Naive B cell (primary cell): ENCODE measurements at places on chromosomes 5 and 9. TPM values are rescaled to one million over a fixed set of nuclear protein-coding genes. Genes with fewer than 3 reads are reported as not detected.

Gene PFN3
- not detected for polyA plus RNA-seq

Gene LHX2
- 0.27 TPM for polyA plus RNA-seq

Gene RELL2
- polyA plus RNA-seq: 1.3 TPM

Gene ARID3C
- not detected for polyA plus RNA-seq

Gene GRM6
- not detected for polyA plus RNA-seq

Gene ENC1
- 4.6 TPM for polyA plus RNA-seq

Gene HSPB3
- polyA plus RNA-seq: not detected

Gene CSF1R
- polyA plus RNA-seq: 1.1 TPM

Gene F2RL1
- polyA plus RNA-seq: not detected

Gene TAF11L5
- polyA plus RNA-seq: not detected

DNA sequence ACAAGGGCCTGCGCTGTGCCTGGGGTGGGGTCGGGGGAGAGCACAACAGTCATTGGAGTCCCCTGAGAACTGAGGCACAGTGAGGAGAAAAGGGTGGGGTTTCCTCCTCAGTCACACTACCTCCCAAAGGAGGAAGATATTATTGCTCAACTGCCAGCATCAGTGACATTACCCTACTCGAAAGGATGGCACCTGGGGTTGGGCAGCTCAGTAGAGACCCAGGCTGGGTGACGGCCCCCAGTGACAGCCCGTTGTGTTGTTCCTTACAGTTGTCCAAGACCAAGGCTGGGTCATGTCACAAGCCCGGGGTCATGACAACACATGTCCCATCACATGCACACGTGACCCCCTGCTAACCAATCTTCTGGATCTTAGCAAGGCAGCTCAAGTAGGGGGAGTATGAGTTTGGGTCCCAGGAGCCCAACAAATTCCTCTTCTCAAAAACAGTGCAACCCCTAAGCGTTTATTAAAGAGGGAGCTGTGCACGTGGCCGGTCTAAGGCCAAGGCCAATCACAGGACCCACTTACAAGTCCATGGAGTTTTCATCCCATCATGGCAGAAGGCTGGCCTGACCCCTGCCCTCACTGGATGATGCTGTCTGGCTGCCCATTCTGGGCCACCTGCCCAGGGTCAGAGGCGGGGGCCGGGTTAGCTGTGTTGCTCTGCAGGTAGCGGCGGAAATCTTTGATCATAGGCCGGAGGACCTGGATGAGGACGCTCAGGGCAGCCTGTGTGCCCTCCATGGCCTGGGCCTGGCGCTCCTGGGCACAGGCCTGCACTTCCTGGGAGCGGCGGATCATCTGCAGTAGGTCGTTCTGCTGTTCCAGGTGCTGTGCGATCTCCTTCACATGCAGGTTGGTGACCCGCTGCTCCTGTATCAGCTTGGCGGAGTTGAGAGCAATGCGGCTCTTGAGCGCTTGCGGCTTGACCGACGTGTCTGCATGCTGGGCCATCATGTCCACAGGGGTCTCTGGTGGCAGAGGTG lies 4.0 kb downstream of the NAIF1 start:
- H3K4me1 ChIP-seq: peaks cover 53% of the 10 kb centered on the region
- peak overlapping the region; percentile 85 for H3K4me3 ChIP-seq
- no peaks in the 10 kb centered on the region for H3K27me3 ChIP-seq
- DNase-seq: peak; percentile 35

GRCh38 chr9:136103651-136104487 lies 8.8 kb upstream of the NACC2 start:
- peaks cover 19% of the 10 kb centered on the region for H3K4me1 ChIP-seq
- H3K4me3 ChIP-seq: no peak overlapping the region
- H3K27me3 ChIP-seq: peaks cover 15% of the 10 kb centered on the region
- H3K27ac ChIP-seq: no peak overlapping the region

- no peak for DNase-seq
- H3K4me1 ChIP-seq: no peaks in the 10 kb centered on the region
- no peaks in the 10 kb centered on the region for H3K36me3 ChIP-seq
- no peaks in the 10 kb centered on the region for H3K27me3 ChIP-seq
- no peak overlapping the region for H3K27ac ChIP-seq
These were observed 176.2 kb downstream of the DMRTA1 start for GRCh38 chr9:22622815-22623214.

- H3K4me1 ChIP-seq: peaks cover 16% of the 10 kb centered on the region
- peak; percentile 38 for DNase-seq
- H3K4me3 ChIP-seq: no peak overlapping the region
- H3K27ac ChIP-seq: no peak overlapping the region
- peaks cover 19% of the 10 kb centered on the region for H3K36me3 ChIP-seq
- no peaks in the 10 kb centered on the region for H3K27me3 ChIP-seq
These were observed 19.5 kb downstream of the TTC33 start for GRCh38 chr5:40736103-40736875.

DNA sequence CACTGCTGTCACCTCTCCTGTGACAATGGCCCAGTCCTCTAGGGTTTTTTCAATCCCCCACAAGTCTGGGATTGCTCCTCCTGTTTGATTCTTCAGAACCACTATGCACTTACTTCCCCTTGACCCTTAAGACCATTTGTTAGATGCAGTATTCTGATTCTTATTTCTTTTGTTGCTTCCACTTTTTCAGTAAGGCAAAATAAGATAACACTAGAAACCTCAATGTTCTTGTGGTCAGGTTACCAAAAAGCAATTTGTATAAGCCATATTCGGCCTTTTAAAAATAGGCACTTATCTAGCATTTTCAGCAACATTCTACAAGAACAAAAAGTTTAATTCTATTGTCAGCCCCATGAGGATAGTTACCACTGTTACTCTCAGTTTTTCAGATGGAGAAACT lies 220.0 kb downstream of the KDM4C start:
- no peak overlapping the region for H3K4me3 ChIP-seq
- H3K4me1 ChIP-seq: peaks cover 25% of the 10 kb centered on the region
- H3K36me3 ChIP-seq: peaks cover 5% of the 10 kb centered on the region
- no peak overlapping the region for H3K27ac ChIP-seq
- no peak for DNase-seq

- no peaks in the 10 kb centered on the region for H3K27me3 ChIP-seq
- H3K4me3 ChIP-seq: no peak overlapping the region
- H3K4me1 ChIP-seq: no peaks in the 10 kb centered on the region
These were observed 348.3 kb downstream of the ISL1 start for GRCh38 chr5:51731421-51732029.

GRCh38 chr9:125821078-125821477 lies 73.9 kb downstream of the PBX3 start:
- peaks cover 15% of the 10 kb centered on the region for H3K4me1 ChIP-seq
- H3K36me3 ChIP-seq: no peaks in the 10 kb centered on the region
- DNase-seq: no peak
- peak overlapping the region; percentile 67 for H3K27ac ChIP-seq
- peak overlapping the region; percentile 85 for H3K4me3 ChIP-seq

- peaks cover 32% of the 10 kb centered on the region for H3K4me1 ChIP-seq
- H3K27me3 ChIP-seq: no peaks in the 10 kb centered on the region
- H3K27ac ChIP-seq: no peak overlapping the region
- H3K36me3 ChIP-seq: peaks cover 33% of the 10 kb centered on the region
These were observed 8.7 kb downstream of the APTX start for GRCh38 chr9:32992595-32993238.

- peaks cover 22% of the 10 kb centered on the region for H3K4me1 ChIP-seq
- H3K27ac ChIP-seq: no peak overlapping the region
These were observed 81.3 kb downstream of the ANKRD33B start for GRCh38 chr5:10645146-10645545.

DNA sequence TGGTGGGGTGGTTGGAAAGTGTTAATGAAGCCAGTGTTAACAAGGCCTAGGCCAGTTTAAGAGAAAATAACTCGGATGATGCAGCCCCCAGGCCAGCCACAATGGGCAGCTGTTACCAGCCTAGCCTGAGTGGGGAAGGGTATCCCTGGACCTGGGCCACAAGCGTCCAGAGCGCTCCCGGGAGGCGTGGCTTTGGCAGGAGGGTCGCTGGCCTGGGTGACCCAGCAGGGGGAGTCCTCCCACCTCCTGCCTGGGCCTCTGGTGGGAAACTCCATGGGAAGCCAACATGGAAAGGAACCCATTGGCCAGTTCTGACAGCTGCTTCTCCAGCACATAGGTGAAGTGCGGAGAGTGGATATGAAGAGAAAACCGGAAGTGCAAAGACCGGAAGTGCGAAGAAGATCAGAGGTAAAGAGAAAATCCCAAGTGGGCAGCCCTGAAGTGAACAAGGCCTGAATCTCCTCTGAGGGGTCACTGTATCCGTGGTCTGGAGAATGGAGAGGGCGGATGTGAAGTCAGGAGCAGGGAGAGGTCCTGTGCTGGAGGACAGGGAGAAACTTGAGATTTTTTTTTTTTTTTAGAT lies 79.0 kb downstream of the ADCY2 start:
- H3K4me1 ChIP-seq: no peaks in the 10 kb centered on the region
- no peak overlapping the region for H3K27ac ChIP-seq
- H3K27me3 ChIP-seq: no peaks in the 10 kb centered on the region
- no peak overlapping the region for H3K4me3 ChIP-seq

DNA sequence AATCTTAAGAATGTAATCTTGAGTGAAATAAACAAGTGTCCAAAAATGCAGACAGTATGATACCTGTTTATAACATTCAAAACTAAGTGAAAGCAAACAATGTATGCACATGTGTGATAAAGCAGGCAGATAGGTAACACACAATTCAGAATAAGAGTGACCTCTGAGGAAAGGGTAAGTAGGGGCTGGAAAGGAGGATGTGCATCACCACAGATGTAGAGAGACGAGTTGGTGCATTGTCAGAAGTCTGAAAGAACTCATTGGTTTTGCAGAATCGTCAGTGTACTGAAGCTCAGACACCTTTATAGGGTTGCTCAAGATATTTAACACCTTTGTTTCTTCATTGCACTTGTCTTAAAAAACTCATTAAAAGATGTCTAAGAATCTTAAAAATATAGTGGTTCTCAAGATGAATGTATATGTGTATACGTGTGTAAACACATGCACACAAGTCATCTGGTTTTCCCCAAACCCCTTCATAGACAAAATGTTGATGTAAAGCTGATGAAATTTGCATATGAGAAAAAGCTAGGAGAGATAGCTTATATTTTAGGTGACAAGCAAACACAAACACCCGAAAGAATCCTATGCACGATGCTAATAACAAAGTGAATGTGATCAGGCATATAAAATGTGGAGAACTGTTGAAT lies 197.6 kb upstream of the MEF2C start:
- no peaks in the 10 kb centered on the region for H3K27me3 ChIP-seq
- H3K36me3 ChIP-seq: no peaks in the 10 kb centered on the region

- DNase-seq: no peak
- no peaks in the 10 kb centered on the region for H3K4me1 ChIP-seq
- no peak overlapping the region for H3K4me3 ChIP-seq
- H3K36me3 ChIP-seq: peaks cover 8% of the 10 kb centered on the region
- H3K27ac ChIP-seq: no peak overlapping the region
These were observed 195.6 kb downstream of the KIAA0825 start for GRCh38 chr5:94422812-94423211.

DNA sequence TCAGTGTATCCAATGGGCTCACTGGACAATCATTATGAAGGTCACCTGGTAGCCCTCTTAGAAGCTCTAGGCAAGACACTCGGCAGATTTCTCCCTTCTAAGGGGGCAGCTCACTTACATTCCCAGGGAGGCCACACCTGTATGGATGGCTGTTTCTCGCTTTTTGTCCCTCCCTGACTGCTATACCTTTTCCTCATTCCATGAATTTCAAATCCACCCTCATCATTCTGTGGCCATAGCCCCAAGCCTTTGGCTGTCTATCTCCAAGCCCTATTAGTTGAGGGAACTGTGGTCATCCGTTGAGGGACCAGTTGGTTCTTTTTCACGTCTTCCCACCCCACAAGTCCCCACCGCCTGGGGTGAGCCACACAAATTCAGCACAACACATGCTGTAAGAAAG lies 85.0 kb upstream of the RARS1 start:
- no peak for DNase-seq
- H3K27me3 ChIP-seq: peaks cover 8% of the 10 kb centered on the region
- no peak overlapping the region for H3K4me3 ChIP-seq
- H3K36me3 ChIP-seq: no peaks in the 10 kb centered on the region
- no peaks in the 10 kb centered on the region for H3K4me1 ChIP-seq

GRCh38 chr9:17660158-17660557 lies 81.3 kb downstream of the SH3GL2 start:
- DNase-seq: no peak
- no peaks in the 10 kb centered on the region for H3K27me3 ChIP-seq
- H3K36me3 ChIP-seq: no peaks in the 10 kb centered on the region
- no peak overlapping the region for H3K27ac ChIP-seq
- H3K4me3 ChIP-seq: no peak overlapping the region
- H3K4me1 ChIP-seq: no peaks in the 10 kb centered on the region

- H3K4me3 ChIP-seq: no peak overlapping the region
- peaks cover under 1% of the 10 kb centered on the region for H3K36me3 ChIP-seq
- H3K4me1 ChIP-seq: no peaks in the 10 kb centered on the region
- DNase-seq: no peak
- H3K27me3 ChIP-seq: peaks cover 6% of the 10 kb centered on the region
- H3K27ac ChIP-seq: no peak overlapping the region
These were observed 75.6 kb downstream of the DMRT2 start for GRCh38 chr9:1125741-1126140.

GRCh38 chr5:6454628-6455053 lies 6.0 kb downstream of the UBE2QL1 start:
- H3K36me3 ChIP-seq: no peaks in the 10 kb centered on the region
- H3K4me1 ChIP-seq: peaks cover 8% of the 10 kb centered on the region
- H3K27me3 ChIP-seq: peaks cover 43% of the 10 kb centered on the region

GRCh38 chr9:76013809-76014208 lies 123.3 kb downstream of the PCSK5 start:
- H3K4me1 ChIP-seq: no peaks in the 10 kb centered on the region
- H3K27me3 ChIP-seq: no peaks in the 10 kb centered on the region
- no peaks in the 10 kb centered on the region for H3K36me3 ChIP-seq
- DNase-seq: no peak

DNA sequence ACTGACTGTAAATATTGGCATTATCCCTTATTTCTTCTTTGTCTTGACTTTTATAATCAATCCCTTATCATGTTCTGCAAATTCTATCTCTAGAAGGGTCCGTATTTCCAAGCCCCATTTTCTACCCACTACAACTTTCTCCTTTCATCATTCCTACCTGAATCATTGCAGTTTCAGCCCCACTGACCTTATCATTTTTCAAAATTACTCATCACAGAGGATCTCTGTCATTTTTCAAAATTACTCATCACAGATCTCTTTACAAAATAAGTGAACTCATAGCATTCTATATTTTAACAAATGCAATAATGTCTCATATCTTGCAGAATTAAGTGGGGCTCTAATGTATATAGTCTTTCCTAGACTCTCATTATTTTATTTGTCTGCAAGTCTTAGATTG lies 256.9 kb upstream of the COX7C start:
- no peaks in the 10 kb centered on the region for H3K27me3 ChIP-seq
- no peak for DNase-seq
- H3K4me3 ChIP-seq: no peak overlapping the region
- H3K4me1 ChIP-seq: no peaks in the 10 kb centered on the region
- H3K36me3 ChIP-seq: no peaks in the 10 kb centered on the region
